ENCODE measurements at places on chromosomes 2 and 18. TPM values are rescaled to one million over a fixed set of nuclear protein-coding genes. Genes with fewer than 3 reads are reported as not detected.

- no peaks in the 10 kb centered on the region for H3K36me3 ChIP-seq
- no peak overlapping the region for H3K4me3 ChIP-seq
- no peak for DNase-seq
- no peaks in the 10 kb centered on the region for H3K27me3 ChIP-seq
- no peak overlapping the region for H3K27ac ChIP-seq
Observed at GRCh38 chr2:28955467-28955866, 25.6 kb upstream of the TOGARAM2 start.

DNA sequence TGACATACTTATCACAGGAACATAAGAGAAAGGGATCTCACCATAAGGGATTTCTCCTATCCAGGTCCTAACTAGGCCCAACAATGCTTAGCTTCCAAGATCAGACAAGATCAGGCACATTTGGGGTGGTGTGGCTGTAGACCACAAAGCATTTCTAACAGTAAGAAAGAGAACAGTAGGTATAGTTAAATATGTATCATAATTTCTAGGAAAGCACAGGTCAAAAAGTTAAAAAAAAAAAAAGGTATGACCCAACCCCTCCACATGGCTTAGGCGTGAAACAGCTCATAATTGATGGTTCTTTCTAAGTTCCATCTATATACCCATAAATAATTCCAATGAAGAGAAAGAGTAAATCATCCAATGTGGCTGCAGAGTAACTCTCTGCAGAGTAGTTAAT, 6.9 kb downstream of the PRKD3 start:
- H3K27ac ChIP-seq: no peak overlapping the region
- DNase-seq: no peak
- no peak overlapping the region for H3K4me3 ChIP-seq
- H3K27me3 ChIP-seq: no peaks in the 10 kb centered on the region
- no peaks in the 10 kb centered on the region for H3K36me3 ChIP-seq

GRCh38 chr2:220337611-220338440, 710.4 kb downstream of the SLC4A3 start:
- H3K36me3 ChIP-seq: no peaks in the 10 kb centered on the region
- no peaks in the 10 kb centered on the region for H3K27me3 ChIP-seq
- DNase-seq: no peak
- no peak overlapping the region for H3K4me3 ChIP-seq
- no peak overlapping the region for H3K27ac ChIP-seq

DNA sequence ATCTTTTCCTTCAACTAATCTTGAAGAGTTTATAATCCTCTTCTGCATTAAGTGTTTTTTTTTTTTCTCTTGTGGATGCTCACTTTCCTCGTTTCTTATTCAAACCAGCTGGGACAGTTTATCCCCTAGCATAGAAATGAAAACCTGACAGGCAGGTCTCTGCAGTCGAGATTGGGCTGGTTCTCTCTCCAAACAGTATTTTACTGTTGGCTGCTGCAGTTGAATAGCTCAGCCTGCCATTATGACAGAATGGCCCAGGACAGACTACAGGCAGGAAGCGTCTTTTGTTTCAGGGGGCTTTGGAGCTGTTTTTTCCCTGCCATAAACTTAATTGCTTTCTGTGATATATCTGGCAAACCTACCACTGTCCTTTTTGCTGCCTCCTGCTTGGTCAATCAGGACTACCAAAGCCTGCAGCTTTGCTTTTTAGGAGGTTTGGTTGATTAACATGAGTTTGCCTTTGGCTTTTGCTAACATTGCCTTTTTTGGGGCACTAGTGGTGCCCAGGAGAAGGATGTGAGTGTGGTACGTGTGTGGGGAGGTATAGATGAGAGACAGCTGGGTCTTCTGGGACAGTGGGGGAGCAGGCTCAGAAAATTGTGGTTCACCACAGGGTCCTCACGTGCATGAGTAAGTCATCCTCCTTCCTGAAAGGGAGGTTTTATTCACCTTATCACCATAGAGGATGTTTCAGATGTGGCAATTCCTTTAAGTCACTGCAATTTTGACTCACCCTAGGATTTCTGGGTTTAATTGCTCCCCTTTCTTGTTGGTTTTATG, 128.7 kb downstream of the LYPD6B start:
- no peak overlapping the region for H3K4me3 ChIP-seq
- no peaks in the 10 kb centered on the region for H3K27me3 ChIP-seq
- no peaks in the 10 kb centered on the region for H3K36me3 ChIP-seq
- no peak for DNase-seq

GRCh38 chr2:238952261-238952919, 104.5 kb downstream of the TWIST2 start:
- no peak overlapping the region for H3K27ac ChIP-seq
- no peak for DNase-seq
- H3K36me3 ChIP-seq: no peaks in the 10 kb centered on the region
- H3K27me3 ChIP-seq: no peaks in the 10 kb centered on the region
- no peak overlapping the region for H3K4me3 ChIP-seq

DNA sequence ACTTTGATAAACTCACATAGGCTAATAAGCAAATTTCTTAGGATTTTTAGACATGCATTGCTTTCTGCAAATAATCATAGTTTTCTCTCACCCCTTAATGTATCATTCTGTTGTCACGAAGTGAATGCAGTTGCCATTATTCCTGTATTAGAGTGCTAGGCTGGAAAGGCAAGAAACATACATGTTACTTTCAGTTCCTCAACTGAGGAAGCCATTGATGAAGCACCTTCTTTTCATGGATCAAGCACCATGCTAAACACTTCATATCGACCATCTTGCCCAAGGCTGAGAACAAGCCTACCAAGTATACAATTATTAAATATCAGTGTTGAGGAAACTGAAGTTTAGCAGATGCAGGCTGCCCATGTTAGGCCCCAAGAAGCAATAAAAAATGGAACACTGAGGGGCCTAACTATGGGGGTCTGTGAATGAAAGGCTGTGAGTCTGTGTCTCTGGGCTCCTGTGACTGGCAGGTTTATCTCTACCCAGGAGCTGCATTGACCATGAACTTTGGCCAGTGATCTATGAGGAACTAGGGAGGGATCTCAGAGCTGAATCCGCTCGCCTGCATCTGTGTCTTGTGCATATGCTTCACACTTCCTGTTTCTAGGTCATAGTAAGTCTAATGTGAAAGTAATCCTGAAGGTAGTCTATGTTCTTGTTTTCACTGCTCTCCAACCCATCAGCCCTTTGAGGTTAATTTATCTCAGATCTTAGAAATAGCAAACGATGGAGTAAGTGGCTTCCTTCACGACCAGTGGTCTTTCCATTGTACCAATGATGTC, 16.0 kb upstream of the TSPYL6 start:
- H3K4me1 ChIP-seq: no peaks in the 10 kb centered on the region
- no peak for DNase-seq
- H3K4me3 ChIP-seq: no peak overlapping the region
- H3K27me3 ChIP-seq: no peaks in the 10 kb centered on the region
- no peak overlapping the region for H3K27ac ChIP-seq

- no peak overlapping the region for H3K4me3 ChIP-seq
- no peaks in the 10 kb centered on the region for H3K4me1 ChIP-seq
- H3K27me3 ChIP-seq: no peaks in the 10 kb centered on the region
Observed at GRCh38 chr2:119746836-119747686, 12.7 kb upstream of the PTPN4 start.

- H3K4me3 ChIP-seq: no peak overlapping the region
- DNase-seq: no peak
- peaks cover 4% of the 10 kb centered on the region for H3K4me1 ChIP-seq
- no peaks in the 10 kb centered on the region for H3K27me3 ChIP-seq
Observed at GRCh38 chr18:56509656-56510055, 128.7 kb downstream of the TXNL1 start.

DNA sequence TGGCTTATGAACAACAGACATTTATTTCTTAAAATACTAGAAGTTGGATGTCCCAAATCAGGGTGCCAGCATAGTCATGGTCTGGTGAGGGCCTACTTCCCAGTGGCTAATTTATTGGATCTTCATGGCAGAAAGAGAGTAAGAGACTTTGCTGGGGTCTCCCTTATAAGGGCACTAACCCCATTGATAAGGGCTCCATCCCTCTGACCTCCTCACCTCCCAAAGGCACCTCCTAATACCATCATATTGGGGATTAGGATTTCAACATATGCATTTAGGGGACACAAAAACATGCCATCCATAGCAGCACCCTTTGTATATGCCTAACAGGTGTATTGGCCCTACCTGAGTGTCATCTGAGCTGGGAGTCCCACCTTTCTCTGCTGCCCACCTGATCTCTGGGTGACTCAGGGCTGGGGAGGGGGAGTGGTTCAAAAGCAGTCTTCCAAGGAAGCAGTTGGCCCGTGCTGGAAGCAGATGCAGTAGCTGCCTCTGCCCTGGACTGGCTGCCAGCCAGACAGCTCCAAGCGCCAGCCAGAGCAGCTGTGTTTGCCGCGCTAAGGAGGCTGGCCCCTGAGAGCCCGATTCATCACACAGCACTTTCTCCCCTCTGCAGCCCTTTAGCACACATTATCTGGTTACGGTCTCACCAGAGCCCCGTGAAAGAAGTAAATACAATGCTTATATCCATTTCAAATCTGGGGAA, 84.6 kb downstream of the SMAD7 start:
- DNase-seq: no peak
- H3K27ac ChIP-seq: no peak overlapping the region
- H3K4me1 ChIP-seq: peaks cover 4% of the 10 kb centered on the region
- no peaks in the 10 kb centered on the region for H3K27me3 ChIP-seq

DNA sequence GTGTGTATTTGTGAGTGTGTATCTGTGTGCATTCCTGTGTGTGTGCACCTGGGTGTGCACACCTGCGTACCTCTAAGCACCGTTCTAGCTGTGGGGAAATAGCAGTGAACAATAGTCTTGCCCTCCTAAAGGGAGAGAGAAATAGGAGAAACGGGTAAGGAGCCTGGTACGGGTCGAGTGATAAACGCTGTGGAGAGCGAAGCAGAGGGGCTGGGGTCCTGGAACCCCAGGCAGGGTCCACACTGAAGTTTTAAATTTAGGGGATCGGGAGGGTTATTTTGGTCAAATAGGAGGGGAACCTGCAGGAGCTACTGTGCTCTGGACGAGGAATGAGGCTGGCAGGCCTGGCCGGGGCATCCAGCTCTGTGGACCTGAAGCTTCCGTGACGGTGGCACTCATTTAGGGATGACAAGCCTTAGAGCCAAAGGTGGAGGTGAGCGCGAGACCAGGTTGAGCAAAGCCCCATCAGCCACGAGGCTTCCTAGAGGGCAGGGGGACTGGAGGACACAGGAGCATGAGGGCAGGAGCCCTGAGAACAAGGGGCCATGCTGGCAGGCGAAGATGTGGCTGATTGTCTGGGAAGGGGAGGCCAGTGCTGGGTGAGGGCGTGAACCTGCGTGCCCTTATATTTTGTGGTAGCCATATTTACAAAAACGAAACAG, 188.0 kb downstream of the RTP5 start:
- H3K4me1 ChIP-seq: no peaks in the 10 kb centered on the region
- H3K36me3 ChIP-seq: no peaks in the 10 kb centered on the region
- DNase-seq: no peak
- H3K27ac ChIP-seq: no peak overlapping the region

Gene CDCA7
- total RNA-seq: 75.7 TPM

GRCh38 chr18:6270771-6271216, 143.9 kb downstream of the L3MBTL4 start:
- no peaks in the 10 kb centered on the region for H3K36me3 ChIP-seq
- DNase-seq: no peak
- H3K4me1 ChIP-seq: no peaks in the 10 kb centered on the region
- no peak overlapping the region for H3K27ac ChIP-seq
- H3K27me3 ChIP-seq: no peaks in the 10 kb centered on the region
- no peak overlapping the region for H3K4me3 ChIP-seq

- H3K27me3 ChIP-seq: no peaks in the 10 kb centered on the region
- no peaks in the 10 kb centered on the region for H3K36me3 ChIP-seq
- H3K4me1 ChIP-seq: no peaks in the 10 kb centered on the region
- no peak overlapping the region for H3K4me3 ChIP-seq
- no peak for DNase-seq
Observed at GRCh38 chr18:5840547-5840946, 54.8 kb downstream of the TMEM200C start.

DNA sequence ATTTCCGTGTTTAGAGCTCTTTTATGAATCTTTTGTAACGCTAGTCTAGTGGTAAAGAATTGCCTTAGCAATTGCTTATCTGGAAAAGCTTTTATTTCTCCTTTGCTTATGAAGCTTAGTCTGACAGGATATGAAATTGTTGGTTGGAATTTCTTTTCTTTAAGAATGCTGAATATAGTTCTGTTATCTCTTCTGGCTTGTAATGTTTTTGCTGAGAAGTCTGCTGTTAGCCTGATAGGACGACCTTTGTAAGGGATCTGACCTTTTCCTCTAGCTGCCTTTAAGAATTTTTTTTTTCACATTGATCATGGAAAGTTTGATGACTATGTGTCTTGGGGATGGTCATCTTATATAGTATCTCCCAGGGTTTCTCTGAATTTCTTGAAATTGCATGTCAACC, 101.1 kb downstream of the TRABD2A start:
- no peak overlapping the region for H3K4me3 ChIP-seq
- H3K27me3 ChIP-seq: no peaks in the 10 kb centered on the region
- no peak for DNase-seq
- H3K36me3 ChIP-seq: no peaks in the 10 kb centered on the region
- no peaks in the 10 kb centered on the region for H3K4me1 ChIP-seq

DNA sequence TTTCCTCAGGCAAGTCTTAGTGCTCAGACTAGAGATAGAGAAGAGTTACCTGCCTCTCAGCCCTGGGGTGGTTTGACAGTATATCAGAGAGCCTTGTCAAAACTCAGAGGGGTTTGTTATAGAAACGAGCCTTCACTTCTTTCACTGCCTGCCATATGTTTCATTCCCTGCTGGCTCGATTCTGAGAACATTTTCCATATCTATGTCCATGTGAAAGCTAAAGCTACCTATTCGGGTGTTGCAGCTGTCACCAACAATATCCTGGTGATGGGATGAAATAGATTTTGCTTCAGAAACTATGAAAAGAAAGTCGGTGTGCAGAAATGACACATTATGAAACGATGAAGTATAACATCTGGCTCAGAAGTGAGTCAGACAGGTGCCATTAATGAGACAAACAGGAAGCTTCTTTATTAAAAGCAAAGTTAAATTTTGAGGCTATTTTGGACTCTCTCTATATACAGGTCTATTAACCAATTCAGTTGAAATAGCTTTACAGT, 56.1 kb upstream of the TANK start:
- H3K4me1 ChIP-seq: no peaks in the 10 kb centered on the region
- no peaks in the 10 kb centered on the region for H3K36me3 ChIP-seq
- no peak overlapping the region for H3K4me3 ChIP-seq
- no peak overlapping the region for H3K27ac ChIP-seq
- no peaks in the 10 kb centered on the region for H3K27me3 ChIP-seq

Gene ASPRV1
- total RNA-seq: 0.95 TPM

DNA sequence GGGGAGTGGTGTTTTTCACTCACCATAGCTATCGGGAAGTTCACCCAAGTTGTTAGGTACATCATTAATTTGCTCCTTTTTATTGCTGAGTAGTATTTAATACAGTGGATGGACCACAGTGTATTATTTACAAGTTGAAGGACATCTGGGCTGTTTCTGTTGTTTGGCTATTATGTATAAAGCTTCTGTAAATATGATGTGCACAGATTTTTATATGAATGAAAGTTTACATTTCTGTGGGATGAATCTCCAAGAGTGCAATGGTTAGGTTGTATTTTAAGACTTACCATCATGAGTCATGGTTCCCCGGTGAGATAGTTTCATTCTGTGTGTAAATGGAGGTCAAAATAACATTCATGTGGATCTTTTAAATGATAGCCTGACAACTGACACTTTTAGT, 337.4 kb downstream of the PTPRM start:
- H3K27me3 ChIP-seq: no peaks in the 10 kb centered on the region
- no peak for DNase-seq
- no peak overlapping the region for H3K27ac ChIP-seq

Gene RANBP2
- total RNA-seq: 95.9 TPM

Data from H1 (cell line).